ENCODE measurements at places on chromosomes 4 and X. TPM values are rescaled to one million over a fixed set of nuclear protein-coding genes. Genes with fewer than 3 reads are reported as not detected.

Gene CFI
- total RNA-seq, result not detected

Gene KIAA1210
- total RNA-seq, result not detected

Gene COX7B2
- not detected for total RNA-seq

Gene TMPRSS11F
- total RNA-seq, result not detected

Gene PLAC1
- not detected for total RNA-seq

Gene WDR17
- total RNA-seq, result 1.8 TPM

Gene UGT2A2
- total RNA-seq, result not detected

Gene SMIM10L2A
- total RNA-seq, result 0.61 TPM

Gene TEX13B
- total RNA-seq, result not detected

Gene HTRA3
- total RNA-seq, result not detected

Gene CLDN2
- not detected for total RNA-seq

Gene MXRA5
- not detected for total RNA-seq

Gene MAGED4
- total RNA-seq, result 0.86 TPM

Gene ERAS
- 0.29 TPM for total RNA-seq

Gene CT45A5
- total RNA-seq, result not detected

Gene SLC49A3
- 1.3 TPM for total RNA-seq

Gene GPR78
- not detected for total RNA-seq

Gene AR
- not detected for total RNA-seq

Gene GRIA2
- total RNA-seq, result not detected

Gene NBDY
- total RNA-seq, result 35.6 TPM

Gene SLC38A5
- 191 TPM for total RNA-seq

Gene SPARCL1
- not detected for total RNA-seq

Gene CT45A10
- not detected for total RNA-seq

Gene LRIT3
- 0.23 TPM for total RNA-seq

Gene VCX2
- total RNA-seq, result not detected

Gene NSG1
- total RNA-seq, result 12.0 TPM

Gene ODAPH
- total RNA-seq, result not detected

Gene UGT8
- 0.15 TPM for total RNA-seq

Gene HTT
- total RNA-seq, result 52.5 TPM

Gene RCHY1
- total RNA-seq, result 24.9 TPM

Gene GABRE
- not detected for total RNA-seq

Gene CLIC2
- total RNA-seq, result 0.27 TPM

Gene FAM149A
- total RNA-seq, result 0.40 TPM

Gene PDGFC
- total RNA-seq, result not detected

Gene STPG2
- total RNA-seq, result not detected

Gene MGAT4D
- total RNA-seq, result not detected

Gene AMER1
- total RNA-seq, result 3.6 TPM

Gene EREG
- total RNA-seq, result not detected

Gene GAGE12H
- total RNA-seq, result not detected

Gene PABPC5
- not detected for total RNA-seq

Gene UCP1
- not detected for total RNA-seq

Gene OCIAD1
- total RNA-seq, result 116 TPM

Gene LNX1
- total RNA-seq, result not detected

Gene RNF4
- total RNA-seq, result 92.1 TPM

Gene ATP6AP2
- total RNA-seq, result 60.3 TPM

Data from activated CD8-positive, alpha-beta memory T cell treated with anti-CD3 and anti-CD28 coated beads for 36 hours (primary cell).